ENCODE measurements at places on chromosomes 1 and 21.

DNA sequence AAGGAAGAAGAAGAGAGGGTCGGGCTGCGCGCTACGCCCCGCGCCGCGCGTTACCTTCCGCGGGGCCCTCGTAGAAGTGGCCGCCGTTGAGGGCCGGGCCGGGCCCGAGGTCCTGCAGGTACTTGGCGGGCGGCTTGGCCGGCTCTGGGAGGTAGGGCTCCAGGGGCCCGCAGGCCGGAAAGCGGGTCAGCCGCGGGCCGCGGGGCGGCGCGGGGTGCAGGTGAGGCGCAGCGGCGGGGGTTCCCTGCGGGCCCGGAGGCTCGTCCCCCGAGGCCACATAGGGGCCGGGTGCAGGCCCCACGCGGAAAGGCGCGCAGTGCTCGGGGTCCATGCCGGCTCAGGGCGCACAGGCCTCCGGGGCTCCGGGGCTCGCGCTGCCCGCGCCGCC is 196 bp downstream of the ALX3 start:
- DNase-seq: no peak

DNA sequence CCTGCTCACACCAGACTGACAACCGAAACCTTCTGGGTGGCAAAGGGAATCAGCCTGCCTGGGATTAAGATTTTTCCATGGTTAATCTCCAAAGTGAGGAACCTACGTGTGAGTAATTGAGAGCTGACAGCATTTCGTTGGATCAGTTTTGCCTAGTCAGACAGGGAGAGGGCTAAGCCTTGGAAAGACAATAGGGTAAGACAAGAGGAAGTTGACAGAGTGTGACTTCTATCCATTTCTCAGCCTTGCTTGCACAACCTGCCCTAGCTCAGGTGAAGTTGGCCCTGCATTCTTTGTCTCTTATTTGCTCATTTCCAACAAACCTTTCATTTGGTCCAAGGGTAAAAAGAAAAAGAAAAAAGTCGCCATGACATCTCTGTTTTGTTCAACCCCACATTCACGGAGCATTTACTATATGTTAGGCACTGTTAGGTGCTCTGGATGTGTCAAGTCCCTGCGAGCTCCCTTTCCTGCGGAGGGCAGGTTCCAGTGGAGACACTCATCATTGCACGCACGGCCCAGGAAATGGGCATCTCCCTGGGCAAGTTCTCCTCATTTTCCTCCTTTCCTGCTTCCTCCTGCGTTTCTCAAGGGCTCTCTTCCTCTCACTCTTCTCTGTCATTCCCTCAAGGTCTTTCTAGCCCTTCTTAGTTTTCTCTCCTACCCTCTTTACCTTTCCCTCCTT is 23.3 kb downstream of the KIRREL1 start:
- peak; percentile 37 for DNase-seq

DNA sequence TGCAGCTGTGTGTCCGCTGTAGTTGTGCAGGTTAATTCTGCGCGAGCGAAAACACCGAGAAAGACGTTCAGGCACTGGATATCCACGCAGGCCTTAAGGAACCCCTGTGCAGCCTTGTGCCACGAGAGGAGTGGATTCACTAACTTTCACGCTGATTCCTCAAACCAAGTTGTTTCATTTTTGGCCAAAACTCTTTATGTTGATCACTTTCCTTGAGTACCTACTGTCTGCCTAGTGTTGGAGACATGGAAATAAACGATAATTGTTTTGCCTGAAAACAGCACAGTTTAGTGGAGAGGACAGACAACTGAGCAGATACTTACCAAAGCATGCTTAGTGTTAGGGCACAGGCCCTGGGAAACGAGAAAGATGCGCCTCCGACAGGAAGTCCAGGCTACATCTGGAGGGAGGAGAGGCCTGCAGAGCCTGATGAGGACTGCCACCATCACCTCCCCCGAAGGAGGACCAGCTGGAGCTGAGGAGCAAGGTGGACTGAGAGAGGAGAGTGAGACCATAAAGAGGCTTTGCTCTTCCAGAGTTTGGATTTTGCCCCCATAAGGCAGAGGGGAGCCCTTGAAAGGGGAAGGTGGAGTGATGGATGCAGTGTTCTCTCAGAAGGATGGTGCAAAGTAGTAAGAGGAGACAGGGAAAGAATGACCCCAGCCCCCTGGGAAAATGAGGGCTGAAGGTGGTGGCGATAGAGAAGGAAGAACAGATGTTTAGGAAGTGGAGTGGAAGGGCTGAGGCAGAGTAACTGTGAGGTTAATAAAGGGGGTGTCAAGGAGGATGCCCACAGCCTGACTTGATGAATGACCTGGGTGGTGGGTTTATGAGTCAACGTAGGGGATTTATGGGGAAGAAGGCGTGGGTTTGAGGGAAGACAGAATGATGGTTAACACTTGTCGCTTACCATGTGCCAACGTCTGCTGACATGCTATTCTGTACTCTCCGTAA is 956 bp upstream of the SCAF4 start:
- DNase-seq: peak; percentile 35

GRCh38 chr1:181095260-181095659 is 6.8 kb downstream of the IER5 start:
- no peak for DNase-seq

GRCh38 chr1:180192172-180192571 is 37.5 kb downstream of the QSOX1 start:
- no peak for DNase-seq

GRCh38 chr1:36367798-36368197 is 17.9 kb downstream of the STK40 start:
- DNase-seq: no peak

DNA sequence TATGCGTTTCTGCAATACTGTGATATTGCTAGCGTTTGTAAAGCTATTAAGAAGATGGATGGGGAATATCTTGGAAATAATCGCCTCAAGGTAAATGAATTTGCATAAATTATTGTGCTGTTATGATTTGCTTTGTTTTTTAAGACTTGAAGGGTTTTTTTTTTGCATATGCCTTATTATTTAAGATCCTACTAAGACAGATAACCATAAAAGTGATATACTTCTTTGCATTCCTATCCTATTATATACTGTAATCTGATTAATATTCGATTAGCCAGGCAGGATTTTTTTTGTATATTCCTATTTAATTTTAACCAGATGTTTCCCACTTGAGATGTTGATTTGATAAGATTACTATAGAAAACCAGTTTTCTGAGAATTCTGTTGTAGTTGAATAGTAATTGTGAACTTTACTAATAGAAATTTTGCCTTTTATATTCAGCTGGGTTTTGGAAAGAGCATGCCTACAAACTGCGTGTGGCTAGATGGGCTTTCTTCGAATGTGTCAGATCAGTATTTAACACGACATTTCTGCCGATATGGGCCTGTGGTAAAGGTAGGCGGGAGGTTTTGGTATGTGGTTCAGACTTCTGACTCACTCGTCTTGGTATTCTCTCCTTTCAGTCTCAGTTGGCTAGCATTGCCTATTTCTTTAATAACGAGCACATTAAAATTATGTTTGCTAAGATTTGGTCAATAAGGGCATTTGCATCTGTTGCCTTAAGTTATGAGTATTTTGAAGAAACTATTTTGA is 56.8 kb downstream of the ZBTB17 start:
- peak; percentile 89 for DNase-seq

GRCh38 chr1:10630661-10631120 is 155.9 kb downstream of the PEX14 start:
- no peak for DNase-seq

- no peak for DNase-seq
These were observed 742 bp downstream of the TMEM222 start for GRCh38 chr1:27322569-27323240.

DNA sequence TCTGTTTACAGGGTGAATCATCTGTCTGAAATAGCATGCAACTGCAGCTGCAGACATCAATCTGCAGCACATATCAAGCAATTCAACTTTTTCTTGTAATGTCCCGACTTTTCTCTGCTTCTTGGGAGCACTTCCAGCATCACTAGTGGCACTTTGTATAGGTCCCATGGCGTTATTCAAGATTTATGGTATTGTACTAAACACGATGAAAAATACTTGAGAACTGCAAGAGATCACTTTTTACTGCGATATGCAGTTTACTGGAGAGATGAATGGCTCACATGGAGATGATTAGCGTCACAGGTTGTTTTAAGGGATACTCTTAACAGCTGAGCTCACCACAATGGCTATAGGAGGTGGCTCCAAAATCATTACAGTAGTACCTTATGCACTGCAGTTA is 7.2 kb upstream of the SCMH1 start:
- DNase-seq: no peak

- DNase-seq: no peak
These were observed 33.1 kb upstream of the ZNF644 start for GRCh38 chr1:91054780-91055481.

GRCh38 chr21:36450511-36450910 is 29.4 kb downstream of the CLDN14 start:
- peak; percentile 64 for DNase-seq

GRCh38 chr1:26855636-26856035 is 7.3 kb upstream of the SFN start:
- DNase-seq: no peak

DNA sequence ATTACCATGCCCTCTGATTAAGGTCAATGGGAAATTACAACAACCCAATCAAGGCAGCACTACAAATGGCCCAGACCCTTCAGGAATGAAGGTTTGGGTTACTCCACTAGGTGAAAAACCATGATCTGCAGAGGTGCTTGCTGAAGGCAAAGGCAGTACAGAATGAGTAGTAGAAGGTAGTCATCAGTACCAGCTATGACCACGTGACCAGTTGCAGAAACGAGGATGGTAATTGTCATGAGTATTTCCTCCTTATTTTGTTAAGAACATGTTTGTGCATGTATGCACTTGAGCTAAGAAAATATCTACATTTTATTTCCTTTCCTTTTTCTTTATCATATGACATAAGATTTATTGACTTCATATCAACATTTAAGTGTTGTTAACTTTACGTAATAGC is 607.1 kb downstream of the KCNT2 start:
- no peak for DNase-seq

DNA sequence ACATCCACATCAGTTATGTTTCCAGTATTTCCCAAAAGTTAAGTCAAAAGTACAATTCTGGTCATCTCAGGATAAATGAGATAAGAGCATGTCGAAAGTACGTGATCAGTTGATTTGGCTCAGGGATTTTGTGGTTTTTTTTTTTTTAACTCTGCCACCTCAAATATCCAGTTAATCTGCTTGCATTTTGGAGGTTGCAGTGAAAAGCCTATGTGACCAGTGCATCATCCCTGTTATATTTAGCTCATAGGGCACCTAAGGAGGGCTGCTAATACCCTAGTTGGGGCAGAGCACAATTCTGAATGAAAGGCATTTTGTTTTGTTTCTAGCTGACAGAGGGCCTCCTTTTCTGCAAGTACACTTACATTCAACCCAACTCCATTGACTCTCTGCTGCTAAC is 31.7 kb upstream of the RGS16 start:
- DNase-seq: no peak

GRCh38 chr1:31482482-31483011 is 69.5 kb downstream of the SERINC2 start:
- no peak for DNase-seq

GRCh38 chr1:199867601-199868000 is 159.9 kb upstream of the NR5A2 start:
- DNase-seq: peak; percentile 42

- no peak for DNase-seq
These were observed 221.8 kb downstream of the SLC45A1 start for GRCh38 chr1:8539683-8540082.

- peak; percentile 49 for DNase-seq
These were observed at the start of gene GIPC2 for GRCh38 chr1:78045926-78046778. Gene GIPC2 (plus strand): TSS chr1:78045966. CDS start chr1:78046095, 129 bp downstream.

GRCh38 chr1:228472655-228473054 is 14.5 kb upstream of the RNF187 start:
- peak; percentile 76 for DNase-seq

GRCh38 chr1:43349594-43350306 is 9.0 kb upstream of the CDC20 start:
- DNase-seq: peak; percentile 48

- DNase-seq: peak; percentile 82
These were observed 29.6 kb downstream of the TSNAX start for GRCh38 chr1:231557898-231558707.

GRCh38 chr21:14084068-14084501 is 126.7 kb downstream of the LIPI start:
- DNase-seq: no peak

DNA sequence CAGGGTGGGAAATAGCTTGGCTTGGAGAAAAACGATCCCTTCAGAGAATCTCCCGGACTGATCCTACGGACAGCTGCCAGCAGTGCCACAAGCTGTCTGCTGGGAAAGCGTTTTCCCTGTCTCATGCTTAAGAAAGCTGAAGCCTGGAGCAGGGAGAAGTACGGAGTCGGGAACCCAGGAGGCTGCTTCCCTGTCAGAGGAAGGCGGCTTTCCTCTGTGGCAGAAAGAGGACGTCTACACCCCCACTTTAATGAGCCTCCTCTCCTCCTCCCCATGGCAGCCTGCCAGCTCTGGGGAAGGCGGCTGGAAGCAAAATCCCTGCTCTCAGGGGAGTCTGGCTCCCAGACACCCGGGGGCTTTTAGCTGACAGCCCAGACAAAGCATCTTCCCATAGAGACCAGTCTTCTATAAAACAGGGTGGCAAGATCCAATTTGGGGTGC is 7.3 kb downstream of the KIF21B start:
- peak; percentile 17 for DNase-seq

DNA sequence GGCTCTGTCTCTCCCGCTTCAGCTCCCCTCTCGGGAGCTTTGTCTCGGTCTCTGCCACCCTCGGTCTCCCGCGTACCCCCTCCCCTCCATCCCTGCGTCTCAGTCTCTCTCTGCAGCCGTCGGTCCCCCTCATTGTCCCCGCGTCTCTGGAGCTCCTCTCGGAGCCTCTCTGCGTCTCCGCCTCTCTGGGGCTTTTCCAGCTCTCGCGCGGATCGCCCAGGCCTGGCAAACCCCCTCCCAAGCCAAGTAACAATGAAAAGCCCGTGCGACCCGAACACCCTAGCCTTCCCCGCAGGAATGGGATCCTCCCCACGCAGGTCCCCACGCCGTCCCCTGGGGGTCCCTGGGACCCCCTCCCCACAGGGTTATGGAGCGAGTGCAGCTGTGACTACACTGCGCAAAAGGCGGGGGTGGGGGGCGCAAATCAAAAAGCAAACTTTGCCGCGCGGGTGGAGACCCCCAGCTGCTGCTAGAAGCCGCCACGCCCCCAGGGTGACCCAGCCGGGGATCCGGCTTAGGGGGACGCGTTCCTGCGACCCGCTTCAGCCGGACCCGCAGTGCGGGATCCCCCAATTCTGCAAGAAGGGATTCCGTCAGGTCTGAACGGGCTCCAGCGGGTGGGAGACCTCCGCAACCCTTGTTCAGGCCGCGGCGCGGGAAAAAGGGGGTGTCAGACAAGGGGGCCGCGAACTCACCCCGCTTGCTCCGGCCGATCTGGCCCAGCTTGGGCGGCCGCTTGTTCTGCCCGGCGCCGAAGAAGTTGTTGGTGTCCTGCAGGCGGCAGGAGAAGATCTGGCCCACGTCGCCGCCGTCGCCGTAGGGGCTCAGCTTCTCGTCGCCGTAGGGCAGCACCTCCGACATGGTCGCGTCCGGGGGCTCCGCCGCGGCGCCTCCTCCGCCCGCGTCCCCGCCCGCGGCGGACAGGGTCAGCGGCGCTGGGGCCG is 1.2 kb downstream of the CAMK2N1 start:
- DNase-seq: peak; percentile 35

- DNase-seq: no peak
These were observed 24.1 kb downstream of the ACTA1 start for GRCh38 chr1:229409616-229410369.

GRCh38 chr1:110455151-110455550 is 4.2 kb downstream of the PROK1 start:
- DNase-seq: peak; percentile 18

- DNase-seq: peak; percentile 38
These were observed 25.8 kb downstream of the PTPN14 start for GRCh38 chr1:214525535-214526019.
